HEK293T (cell line): ENCODE measurements at places on chromosomes 12 and 14.

GRCh38 chr12:110286623-110287022 lies 5.6 kb downstream of the ATP2A2 start:
- DNase-seq, result no peak

GRCh38 chr14:98187281-98187680 lies 1084.7 kb downstream of the BCL11B start:
- no peak for DNase-seq

DNA sequence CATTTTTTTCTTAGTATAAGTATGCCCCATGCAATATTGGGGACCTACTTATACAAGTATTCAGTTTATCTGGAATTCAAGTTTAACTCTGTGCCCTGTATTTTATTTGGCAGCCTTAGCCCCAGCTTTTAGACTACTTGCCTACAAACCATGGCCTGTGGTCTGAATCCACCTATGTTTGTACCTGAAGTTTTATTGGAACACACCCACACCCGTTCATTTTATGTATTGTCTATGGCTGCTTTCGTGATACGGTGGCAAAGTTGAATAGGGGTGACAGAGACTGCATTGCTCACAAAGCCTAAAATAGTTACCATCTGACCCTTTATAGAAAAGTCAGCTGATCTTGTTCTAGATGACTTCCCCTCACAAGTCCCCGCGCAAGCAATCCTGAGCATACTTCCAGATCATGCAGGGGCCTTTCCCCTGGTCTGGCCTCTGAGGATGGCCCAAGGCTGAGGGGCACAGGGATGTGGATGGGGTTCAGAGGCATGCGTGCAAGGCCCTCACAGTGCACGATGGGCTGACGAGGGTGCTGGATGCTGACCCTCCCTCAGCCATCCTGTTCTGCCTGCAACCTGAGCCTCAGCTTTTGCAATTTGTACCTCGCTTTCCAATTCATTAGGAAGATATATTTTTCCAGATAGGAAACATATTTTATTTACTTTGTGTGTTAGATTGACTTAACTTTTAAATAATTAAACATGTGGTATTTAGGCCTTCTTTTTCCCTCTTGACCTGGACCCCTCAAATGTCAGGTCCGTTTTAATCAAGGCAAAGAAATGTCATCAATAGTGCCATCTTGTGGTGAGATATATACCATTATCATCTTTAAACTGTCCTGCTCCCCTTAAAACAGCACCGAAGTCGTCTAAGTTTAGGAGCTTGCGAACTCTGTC lies 527.3 kb upstream of the CCDC196 start:
- peak; percentile 39 for DNase-seq

- no peak for DNase-seq
Measured at GRCh38 chr12:109701064-109701463, 12.6 kb upstream of the FAM222A start.

GRCh38 chr14:75896341-75896740 lies 85.5 kb downstream of the TGFB3 start:
- DNase-seq, result no peak

DNA sequence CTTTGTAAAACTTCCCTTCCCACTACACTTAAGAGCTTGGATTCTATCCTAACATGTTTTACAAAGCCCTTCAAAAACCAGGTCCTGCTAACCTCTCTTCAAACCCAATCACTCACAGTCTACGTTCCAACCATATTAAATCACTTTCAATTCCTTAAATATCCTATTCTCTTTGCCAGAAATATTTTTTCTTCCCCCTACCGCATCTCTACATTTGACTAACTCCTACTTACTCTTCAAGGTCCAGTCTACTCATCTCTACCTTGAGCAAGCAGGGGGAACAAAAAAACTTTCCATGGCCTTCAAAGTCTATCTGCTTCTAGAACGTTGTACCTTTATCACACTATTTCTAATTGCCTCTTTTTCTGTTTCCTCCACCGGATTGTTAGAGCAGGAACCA lies 6.1 kb downstream of the ERGIC2 start:
- DNase-seq, result no peak

GRCh38 chr14:36683083-36683724 lies 21.5 kb downstream of the PAX9 start:
- no peak for DNase-seq

- no peak for DNase-seq
Measured at GRCh38 chr14:98890556-98891340, 381.2 kb downstream of the BCL11B start.

DNA sequence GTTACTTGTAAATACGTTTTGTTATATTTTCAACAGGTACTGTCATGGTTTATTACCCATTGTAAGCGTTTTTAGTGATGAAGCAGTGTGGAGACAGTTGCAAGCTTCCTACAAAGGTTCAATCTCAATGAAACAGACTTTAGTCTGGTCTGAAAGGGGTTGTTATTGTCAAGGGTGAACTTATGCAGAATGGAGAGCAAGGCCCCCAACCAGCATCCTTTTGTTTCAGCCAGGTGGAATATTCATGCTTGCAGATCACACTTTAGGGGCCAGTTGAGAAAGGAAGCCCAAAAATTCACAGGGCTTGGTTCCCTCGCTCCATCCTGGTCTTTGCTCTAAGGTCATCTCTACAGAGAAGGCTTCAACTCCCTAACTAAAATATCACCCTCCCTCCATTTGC lies 103.7 kb downstream of the PRICKLE1 start:
- DNase-seq, result no peak

DNA sequence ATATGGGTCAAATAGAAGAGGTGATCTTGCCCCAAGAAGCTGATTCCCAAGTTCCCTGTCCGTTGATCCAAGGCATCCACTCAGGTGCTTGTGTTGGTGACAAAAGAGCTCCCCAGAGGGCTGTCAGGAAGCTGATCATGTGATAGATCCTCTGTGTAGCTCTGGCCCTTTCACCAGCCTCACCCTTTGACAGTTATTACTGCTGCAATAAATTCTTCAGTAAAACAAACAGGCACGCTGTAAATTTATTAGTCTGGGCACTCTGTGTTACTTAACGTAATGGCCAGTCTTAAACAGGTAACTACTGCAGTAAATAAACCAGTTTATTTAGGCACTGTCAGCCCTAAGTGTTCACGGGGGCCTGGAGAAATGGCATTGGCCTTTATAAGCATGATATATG lies 473.9 kb downstream of the BCL11B start:
- peak; percentile 20 for DNase-seq

- DNase-seq, result no peak
Measured at GRCh38 chr12:27064397-27065342, 17.7 kb downstream of the C12orf71 start.

DNA sequence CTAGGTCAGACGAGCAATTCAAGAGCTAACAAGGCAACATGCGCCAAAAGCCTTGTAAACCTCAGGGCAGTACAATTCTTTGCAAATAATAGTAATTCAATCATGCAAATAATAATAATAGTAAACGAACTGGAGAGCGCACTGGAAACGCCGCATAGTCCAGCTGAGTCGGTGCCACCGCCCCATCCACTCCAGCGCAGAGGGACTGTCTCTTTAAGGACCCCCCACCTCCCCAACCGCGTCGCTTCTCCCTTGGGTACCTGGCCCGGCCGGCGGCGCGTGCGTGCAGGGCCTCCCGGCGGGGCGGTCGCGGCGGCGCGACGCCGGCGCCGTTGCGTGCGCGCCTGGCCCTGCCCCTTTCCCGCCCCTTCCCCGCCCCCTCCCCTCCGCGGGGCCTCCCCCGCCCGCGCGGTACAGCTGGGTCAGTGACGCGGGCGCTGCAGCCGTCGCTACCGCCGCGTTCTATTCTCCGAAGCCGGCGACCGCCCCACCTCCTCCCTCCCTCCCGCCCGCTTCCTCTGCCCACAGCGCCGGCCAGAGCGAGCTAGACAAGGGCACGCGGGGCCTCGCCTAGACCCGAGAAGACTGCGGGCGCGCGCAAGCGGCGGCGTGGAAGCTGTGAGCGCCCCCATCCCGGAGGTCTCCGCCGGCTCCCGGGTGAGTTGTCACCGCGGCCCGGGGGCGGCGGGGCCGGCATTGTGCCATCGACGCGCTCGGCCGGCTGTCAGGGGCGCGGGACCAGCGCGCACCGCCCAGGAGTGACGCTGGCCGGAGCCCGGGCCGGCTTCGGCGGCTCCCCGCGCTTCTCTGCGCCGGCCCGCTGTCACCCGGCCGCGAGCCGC lies at the start of gene SUSD6:
SUSD6 (plus strand) TSS at position 425 of the 842 bp plus-strand sequence. CDS start 46,997 bp downstream, outside the sequence.
- DNase-seq, result peak; percentile 93

- no peak for DNase-seq
Measured at GRCh38 chr14:69937367-69938081, 58.3 kb downstream of the SMOC1 start.

DNA sequence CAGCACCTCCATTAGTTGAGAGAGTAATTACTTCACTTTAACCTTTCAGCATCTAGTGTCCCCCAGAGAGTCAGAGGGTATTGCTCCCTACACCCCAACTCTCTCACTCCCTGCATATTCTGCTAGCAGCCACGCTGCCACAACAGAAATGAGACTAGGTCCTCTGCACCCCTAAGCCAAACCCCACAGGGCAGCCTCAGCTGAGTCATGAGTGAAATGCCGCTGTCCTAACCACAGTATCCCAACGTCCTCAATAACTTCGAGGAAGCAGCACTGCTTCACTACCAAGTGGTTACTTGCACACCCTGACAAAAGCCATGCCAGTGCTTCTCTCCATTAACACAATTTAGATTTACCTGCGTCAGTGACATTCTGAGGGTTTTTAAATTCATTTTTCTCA lies 6.9 kb upstream of the LYZ start:
- no peak for DNase-seq

- DNase-seq, result no peak
Measured at GRCh38 chr14:39219075-39219499, 14.6 kb upstream of the MIA2 start.

- no peak for DNase-seq
Measured at GRCh38 chr12:111443086-111443485, 37.4 kb downstream of the SH2B3 start.

GRCh38 chr12:69555461-69555860 lies 29.8 kb upstream of the CCT2 start:
- DNase-seq, result no peak

GRCh38 chr14:87014856-87015255 lies 978.1 kb downstream of the GALC start:
- no peak for DNase-seq

DNA sequence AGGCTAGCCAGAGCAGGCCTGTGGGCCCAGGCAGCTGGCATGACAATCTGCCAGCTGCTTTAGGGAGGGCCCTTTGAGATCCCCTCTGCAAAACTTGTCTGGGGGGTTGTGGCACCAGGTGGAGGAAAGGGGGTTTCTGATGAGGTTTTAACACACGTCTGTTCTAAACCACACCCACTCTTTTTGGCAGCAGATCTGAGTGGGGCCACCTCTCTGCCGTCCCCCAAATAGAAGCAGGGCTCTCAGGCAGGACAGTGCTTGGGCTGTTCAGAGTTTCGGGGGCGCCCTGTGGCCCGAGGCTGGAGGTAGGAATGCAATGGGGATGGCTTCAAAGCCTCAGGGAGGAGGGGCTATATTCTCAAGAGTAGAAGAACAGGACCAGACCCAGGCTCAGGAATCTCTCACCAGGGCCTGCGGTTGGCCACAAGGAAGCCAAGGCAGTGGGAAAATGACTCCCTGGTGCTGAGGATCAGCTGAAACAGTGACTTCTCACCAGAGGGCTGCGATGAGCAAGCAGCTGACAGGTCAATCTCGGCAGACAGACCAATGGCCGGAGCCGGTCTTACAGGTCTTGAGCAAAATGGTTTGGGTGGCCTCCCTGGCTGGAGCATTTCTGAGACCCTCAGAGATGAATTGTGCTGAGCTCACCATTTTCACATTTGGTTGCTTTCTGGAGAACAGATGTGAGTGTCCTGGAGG lies 1.5 kb upstream of the KRT5 start:
- DNase-seq, result no peak

- no peak for DNase-seq
Measured at GRCh38 chr14:77041881-77042545, 13.5 kb upstream of the IRF2BPL start.

GRCh38 chr14:85536833-85537190 lies 6.9 kb downstream of the FLRT2 start:
- no peak for DNase-seq

DNA sequence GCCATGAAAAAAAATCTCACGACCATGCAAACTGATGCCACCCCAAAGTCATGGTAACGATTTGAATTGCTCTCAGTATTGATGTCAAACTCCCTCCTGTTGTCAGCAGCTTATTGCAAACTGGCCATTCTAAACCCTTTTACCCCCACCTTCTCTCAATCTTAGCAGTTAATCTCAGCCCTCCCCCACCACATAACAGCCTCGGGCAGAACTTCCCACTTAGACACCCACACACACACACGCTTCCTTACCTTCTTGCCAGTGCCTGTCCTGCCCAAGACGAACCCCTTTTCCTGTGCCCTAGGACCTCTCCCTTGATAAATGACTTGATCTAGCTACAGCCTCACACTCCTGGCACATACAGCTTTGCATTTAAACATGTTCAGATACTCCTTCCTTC lies 56.6 kb downstream of the GPATCH2L start:
- DNase-seq, result no peak

GRCh38 chr14:93962701-93963601 lies 13.4 kb downstream of the ASB2 start:
- peak; percentile 13 for DNase-seq

DNA sequence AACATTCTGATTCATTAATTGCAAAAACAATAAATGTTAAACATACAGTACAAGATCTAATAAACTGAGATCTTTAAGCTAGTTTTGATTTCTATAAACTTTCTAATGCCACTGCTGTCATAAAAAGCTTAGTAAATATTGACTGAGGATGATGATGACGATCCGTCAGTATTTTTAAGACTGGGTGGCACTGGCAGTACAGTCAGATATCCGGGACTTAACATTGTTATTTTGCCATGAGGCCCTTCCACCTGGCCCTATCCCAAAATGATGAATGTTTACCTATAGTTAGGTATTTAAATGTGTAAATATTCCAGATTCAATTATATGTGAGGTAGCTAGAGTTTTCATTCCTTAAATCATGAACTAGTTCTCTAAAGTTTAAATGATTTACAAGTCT lies 158.5 kb downstream of the FOXA1 start:
- DNase-seq, result no peak

- no peak for DNase-seq
Measured at GRCh38 chr14:79551523-79551922, 659.8 kb downstream of the DIO2 start.

DNA sequence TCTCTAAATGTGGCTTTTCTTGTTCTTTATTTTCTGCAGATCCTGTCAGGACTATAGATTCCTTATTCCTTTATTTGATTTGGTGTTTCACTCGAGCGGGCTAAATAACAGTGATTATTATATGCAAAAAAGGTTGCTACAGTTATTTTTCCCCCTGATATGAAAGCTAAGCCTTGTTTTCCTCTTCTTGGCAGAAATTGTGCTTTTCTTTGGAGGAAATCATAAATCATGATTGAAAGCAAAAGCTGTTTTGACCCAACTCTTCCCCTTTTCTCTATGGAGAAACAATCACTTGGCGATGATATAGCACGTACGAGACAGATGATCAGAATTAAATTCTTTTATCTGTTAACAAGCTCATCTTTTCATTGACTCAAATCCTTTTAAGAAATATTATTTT lies 31.4 kb downstream of the PPFIBP1 start:
- DNase-seq, result no peak

GRCh38 chr14:22475381-22475780 lies 113.6 kb downstream of the DAD1 start:
- no peak for DNase-seq
